ENCODE measurements at places on chromosomes 6 and 20.

GRCh38 chr20:24610341-24611115 is 141.1 kb downstream of the SYNDIG1 start:
- H3K27ac ChIP-seq = no peak overlapping the region
- H3K36me3 ChIP-seq = no peaks in the 10 kb centered on the region
- no peaks in the 10 kb centered on the region for H3K27me3 ChIP-seq
- no peak for DNase-seq

- H3K4me3 ChIP-seq = no peak overlapping the region
- no peaks in the 10 kb centered on the region for H3K36me3 ChIP-seq
- peaks cover 11% of the 10 kb centered on the region for H3K4me1 ChIP-seq
- DNase-seq = no peak
These were observed 287.0 kb upstream of the STXBP5 start for GRCh38 chr6:146917182-146917581.

DNA sequence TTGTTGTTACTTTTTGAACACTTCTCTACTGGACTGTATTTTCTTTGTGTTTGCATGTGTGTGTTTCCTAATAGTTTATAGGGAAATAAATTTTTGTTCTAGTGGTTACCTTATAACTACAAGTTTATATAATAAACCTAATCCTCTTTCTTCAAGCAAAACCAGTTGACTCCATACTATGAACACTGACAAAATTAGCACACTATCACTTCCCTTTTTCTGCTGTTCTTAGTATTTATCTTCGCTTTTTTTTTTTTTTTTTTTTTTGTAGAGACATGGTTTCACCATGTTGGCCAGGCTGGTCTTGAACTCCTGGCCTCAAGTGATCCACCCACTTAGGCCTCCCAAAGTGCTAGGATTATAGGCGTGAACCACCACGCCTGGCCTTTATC is 25.0 kb upstream of the C6orf62 start:
- DNase-seq = no peak
- no peaks in the 10 kb centered on the region for H3K27me3 ChIP-seq
- no peaks in the 10 kb centered on the region for H3K4me1 ChIP-seq
- H3K4me3 ChIP-seq = no peak overlapping the region

DNA sequence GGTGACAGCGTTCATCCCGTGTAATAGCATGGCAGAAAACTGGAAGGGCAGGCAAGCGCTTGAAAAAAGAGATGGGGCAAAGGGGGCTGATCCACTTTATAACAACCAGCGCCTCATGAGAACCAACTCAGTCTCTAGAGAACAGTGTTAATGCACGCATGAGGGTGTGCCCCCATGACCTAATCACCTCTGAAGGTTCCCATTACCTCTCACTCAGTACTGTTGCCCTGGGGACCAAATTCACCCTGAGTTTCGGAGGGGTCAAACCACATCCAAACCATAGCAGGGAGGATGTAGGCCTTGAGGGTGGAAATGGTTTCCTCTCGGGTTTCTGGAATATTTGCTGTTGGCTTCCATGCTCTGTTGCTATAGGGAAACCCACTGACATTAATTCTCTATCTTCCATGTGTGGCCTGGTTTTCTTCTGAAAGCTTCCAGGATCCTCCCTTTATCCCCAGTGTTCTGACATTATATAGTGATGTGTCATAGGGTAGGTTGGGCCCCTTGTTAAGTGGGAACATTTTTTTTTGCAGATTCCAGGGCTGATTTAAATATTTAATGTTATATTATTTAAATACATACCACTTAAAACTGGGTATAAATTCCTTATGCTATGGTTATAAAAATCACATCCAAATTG is 65.2 kb downstream of the PPP1R14C start:
- H3K4me3 ChIP-seq = no peak overlapping the region
- no peak for DNase-seq
- no peaks in the 10 kb centered on the region for H3K27me3 ChIP-seq
- H3K27ac ChIP-seq = no peak overlapping the region
- peaks cover 2% of the 10 kb centered on the region for H3K4me1 ChIP-seq
- no peaks in the 10 kb centered on the region for H3K36me3 ChIP-seq

DNA sequence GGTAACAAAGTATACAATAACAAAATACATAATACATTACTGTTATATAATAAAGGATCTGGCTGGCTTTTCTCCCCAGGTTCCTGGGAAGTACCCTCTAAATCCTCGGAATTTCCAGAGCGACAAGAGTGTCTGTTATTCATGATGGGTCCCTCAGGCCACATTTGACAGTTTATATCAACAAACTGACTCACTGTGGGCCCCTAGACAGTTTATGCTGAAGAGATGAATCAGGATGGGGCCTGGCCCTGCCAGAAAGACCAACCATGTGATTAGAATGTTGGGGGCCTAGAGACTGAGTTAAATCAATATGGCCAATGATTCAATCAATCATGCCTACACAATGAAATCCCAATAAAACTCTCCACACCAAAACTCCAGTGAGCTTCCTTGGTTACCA is 13.5 kb downstream of the USP45 start:
- H3K4me1 ChIP-seq = no peaks in the 10 kb centered on the region
- no peak for DNase-seq
- no peak overlapping the region for H3K27ac ChIP-seq
- H3K4me3 ChIP-seq = no peak overlapping the region
- H3K36me3 ChIP-seq = peaks cover 51% of the 10 kb centered on the region

DNA sequence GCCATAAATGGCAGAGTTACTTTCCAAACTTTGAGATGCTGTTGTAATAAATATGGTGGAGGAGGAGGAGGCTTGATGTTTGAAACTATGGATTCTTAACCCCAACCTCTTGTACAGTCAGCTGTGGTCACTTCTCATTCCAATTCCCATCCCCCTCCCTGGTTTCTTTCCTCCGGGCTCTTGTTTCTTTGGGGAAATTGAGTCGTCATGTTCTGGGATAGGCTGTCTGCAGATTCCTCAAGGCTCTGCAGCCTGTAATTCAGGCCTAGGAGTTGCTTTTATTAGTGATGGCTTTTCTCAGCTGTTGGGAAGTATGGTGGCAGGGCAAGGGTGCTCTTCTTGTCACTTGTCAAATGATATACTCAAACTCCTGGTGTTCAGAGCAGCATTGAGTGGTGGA is 2.6 kb downstream of the PTK7 start:
- H3K4me3 ChIP-seq = no peak overlapping the region
- no peaks in the 10 kb centered on the region for H3K27me3 ChIP-seq
- no peak for DNase-seq
- peaks cover 21% of the 10 kb centered on the region for H3K4me1 ChIP-seq
- peaks cover 3% of the 10 kb centered on the region for H3K36me3 ChIP-seq

DNA sequence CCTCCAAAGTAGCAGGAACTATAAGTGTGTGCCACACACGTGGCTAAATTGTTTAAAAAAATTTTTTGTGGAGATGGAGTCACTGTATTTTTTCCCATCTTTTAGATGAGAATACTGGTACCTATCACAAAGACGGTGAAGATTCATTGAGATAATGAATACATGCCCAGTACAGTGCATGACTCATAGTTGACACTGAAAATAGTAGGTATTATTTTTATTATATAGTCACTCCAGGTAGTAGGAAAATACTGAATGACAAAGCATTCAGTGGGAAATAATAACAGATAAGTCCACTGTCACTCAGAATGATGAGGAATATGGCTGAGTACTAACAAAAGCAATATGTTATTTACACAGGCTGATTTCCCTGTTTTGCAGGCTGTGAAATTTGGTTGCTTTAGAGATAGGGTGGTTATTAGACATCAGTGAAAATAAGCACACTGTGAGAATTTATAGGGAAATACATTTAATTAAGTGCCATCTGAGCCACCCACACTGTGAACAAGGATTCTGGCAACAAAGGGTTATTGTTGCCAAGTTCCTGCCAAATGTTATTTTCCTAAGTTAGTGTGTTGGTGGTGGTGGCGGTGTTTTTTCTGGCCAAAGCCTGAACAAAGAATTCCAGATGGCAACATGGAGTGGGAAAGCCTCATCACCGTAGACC is 129.8 kb upstream of the FOXQ1 start:
- H3K27me3 ChIP-seq = no peaks in the 10 kb centered on the region
- H3K36me3 ChIP-seq = no peaks in the 10 kb centered on the region
- no peaks in the 10 kb centered on the region for H3K4me1 ChIP-seq
- H3K27ac ChIP-seq = no peak overlapping the region
- no peak overlapping the region for H3K4me3 ChIP-seq
- DNase-seq = no peak

DNA sequence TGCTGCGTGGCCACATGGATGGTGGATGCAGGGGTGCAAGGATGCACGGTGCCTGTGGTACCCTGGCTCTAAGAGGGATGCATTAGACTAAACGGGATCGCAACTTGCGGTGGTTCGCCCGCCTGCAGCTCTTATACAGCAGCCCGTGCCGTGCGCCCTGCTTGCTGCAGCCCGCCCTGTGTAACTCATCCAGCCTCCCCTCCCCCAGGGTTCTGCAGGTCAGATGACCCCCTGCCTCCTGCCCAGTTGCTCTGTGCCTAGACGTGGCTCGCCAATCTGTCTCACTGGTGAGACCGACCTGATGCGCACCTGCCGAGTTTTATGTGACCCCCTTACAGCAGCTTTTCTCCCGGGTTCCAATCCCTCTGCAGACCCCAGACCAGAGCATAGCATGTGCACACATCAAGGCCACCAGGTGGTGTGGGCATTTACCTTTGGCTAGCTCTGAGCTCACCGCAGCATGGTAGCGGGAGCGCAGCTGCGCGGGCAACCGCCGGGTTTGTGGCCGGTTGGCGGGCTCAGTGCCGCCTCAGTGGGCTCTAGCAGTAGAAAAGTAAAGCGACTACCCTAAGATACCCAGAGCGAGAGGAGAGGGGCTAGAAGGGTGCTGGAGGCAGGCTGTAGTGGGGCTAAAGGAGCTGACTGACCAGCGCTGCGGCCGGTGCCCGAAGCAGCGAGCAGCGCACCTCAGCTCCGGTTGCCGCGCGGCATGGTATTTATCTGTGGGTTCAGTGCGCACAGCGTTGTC is 693 bp upstream of the GNAS-AS1 start:
- no peaks in the 10 kb centered on the region for H3K36me3 ChIP-seq
- no peak overlapping the region for H3K27ac ChIP-seq
- peaks cover 41% of the 10 kb centered on the region for H3K27me3 ChIP-seq
- H3K4me1 ChIP-seq = peaks cover 11% of the 10 kb centered on the region

- H3K27ac ChIP-seq = peak overlapping the region; percentile 87
- H3K4me1 ChIP-seq = peaks cover 49% of the 10 kb centered on the region
- peak; percentile 88 for DNase-seq
- H3K36me3 ChIP-seq = no peaks in the 10 kb centered on the region
- no peaks in the 10 kb centered on the region for H3K27me3 ChIP-seq
These were observed 646 bp downstream of the RPS6KA2 start for GRCh38 chr6:166626177-166627032.

- no peaks in the 10 kb centered on the region for H3K27me3 ChIP-seq
- no peak for DNase-seq
- H3K4me1 ChIP-seq = peaks cover 4% of the 10 kb centered on the region
- H3K4me3 ChIP-seq = no peak overlapping the region
- no peaks in the 10 kb centered on the region for H3K36me3 ChIP-seq
These were observed 5.1 kb downstream of the SYCP2L start for GRCh38 chr6:10891960-10892359.

- no peak overlapping the region for H3K4me3 ChIP-seq
- no peaks in the 10 kb centered on the region for H3K36me3 ChIP-seq
- H3K27me3 ChIP-seq = no peaks in the 10 kb centered on the region
- H3K27ac ChIP-seq = no peak overlapping the region
- no peak for DNase-seq
These were observed 14.2 kb downstream of the DLGAP4 start for GRCh38 chr20:36320261-36320897.

GRCh38 chr20:63092660-63093215 is 86.0 kb upstream of the BHLHE23 start:
- no peaks in the 10 kb centered on the region for H3K27me3 ChIP-seq
- no peaks in the 10 kb centered on the region for H3K4me1 ChIP-seq
- H3K27ac ChIP-seq = no peak overlapping the region
- H3K4me3 ChIP-seq = no peak overlapping the region
